ENCODE measurements at places on chromosomes 3 and 15.

- DNase-seq: no peak
These were observed 1.9 kb downstream of the MAP4 start for GRCh38 chr3:48014358-48014757.

- no peak for DNase-seq
These were observed 7.2 kb downstream of the SPG21 start for GRCh38 chr15:64982472-64982871.

GRCh38 chr15:35755237-35755802, 209.4 kb upstream of the DPH6 start:
- DNase-seq: no peak

GRCh38 chr3:188947401-188948280, 224.1 kb upstream of the TPRG1 start:
- peak; percentile 96 for DNase-seq

GRCh38 chr3:45659661-45660566, 29.3 kb upstream of the SACM1L start:
- DNase-seq: peak; percentile 73

DNA sequence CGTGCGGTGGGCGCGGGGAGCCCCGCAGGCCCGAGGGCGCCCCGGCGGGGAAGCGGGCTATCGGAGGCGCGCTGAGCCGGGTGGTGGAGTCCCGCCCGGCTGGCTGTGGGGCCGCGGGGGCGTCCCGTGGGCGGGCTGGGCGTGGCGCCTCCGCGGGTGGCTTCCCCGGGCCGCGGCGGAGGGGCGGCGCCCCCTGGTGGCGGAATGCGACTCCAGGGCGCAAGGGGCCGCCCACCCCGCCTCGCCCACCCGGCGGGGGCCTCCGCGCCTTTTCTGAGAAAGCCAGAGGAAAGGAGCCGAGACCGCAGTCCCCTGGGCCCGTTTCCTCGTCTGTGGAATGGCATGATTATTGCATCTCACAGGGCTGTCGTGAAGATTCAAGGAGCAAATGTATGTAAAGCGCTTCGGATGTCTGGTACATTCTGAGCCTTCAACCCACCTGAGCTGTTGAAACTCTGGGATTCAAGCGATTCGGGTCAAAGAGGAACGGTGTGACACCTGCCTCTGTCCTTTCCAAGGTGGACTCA, 31.9 kb upstream of the RAB6B start:
- peak; percentile 35 for DNase-seq

Data from Ammon's horn (tissue), 1 donor.